AG10803 (cell line): ENCODE measurements at places on chromosomes 11 and 22.
A peak's percentile ranks its signal among the peaks of the same experiment; 100 is the strongest.

GRCh38 chr11:65224930-65225278 is 36.9 kb upstream of the POLA2 start:
- DNase-seq = peak; percentile 70

GRCh38 chr22:50012211-50013181 is at the start of gene IL17REL:
IL17REL (minus strand) TSS chr22:50012765; CDS start chr22:50012646, 119 bp downstream.
- DNase-seq = peak; percentile 5

GRCh38 chr11:12507391-12507790 is 130.0 kb downstream of the PARVA start:
- no peak for DNase-seq

DNA sequence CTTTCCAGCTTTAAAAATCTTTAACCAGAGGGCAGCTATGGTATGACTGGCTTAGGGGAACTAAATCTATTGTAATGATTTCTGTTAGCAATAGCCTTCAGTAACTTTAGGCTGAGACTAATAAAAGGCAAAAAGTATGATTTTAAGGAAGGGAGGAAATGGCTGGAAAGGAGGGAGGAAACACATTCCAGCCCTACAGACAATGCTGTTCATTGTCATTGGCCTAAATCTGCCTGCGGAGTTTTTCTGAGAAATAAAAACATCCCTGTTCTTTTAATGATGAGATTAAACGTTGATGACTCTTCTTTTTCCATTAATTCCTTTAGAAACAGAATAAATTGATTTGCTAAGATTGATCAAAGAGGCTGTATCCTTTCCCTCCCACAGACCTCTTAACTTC is 99.6 kb upstream of the GRAMD1B start:
- DNase-seq = no peak

- no peak for DNase-seq
Observed at GRCh38 chr11:31521497-31522150, 12.1 kb downstream of the ELP4 start.

- peak; percentile 35 for DNase-seq
Observed at GRCh38 chr11:70233511-70233934, 30.4 kb downstream of the FADD start.

DNA sequence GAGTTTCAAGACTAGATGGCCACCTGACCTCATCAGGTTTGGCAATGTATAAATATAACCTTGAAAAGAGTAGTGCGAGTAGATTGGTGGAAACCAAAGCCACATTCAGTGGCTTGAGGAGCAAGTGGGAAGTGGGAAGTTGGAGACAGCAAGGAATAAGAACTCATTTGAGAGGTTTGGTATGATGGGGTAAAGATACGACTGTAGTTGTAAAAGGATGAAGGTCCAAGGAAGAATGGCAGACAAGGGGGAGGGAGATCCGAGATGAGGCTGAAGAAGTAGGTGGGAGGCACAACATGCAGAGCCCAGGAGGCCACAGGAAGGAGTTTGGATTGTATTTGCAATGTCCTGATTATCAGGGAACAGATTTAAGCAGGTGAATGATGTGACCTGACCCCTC is 20.8 kb downstream of the RASSF10 start:
- DNase-seq = no peak

GRCh38 chr11:112967082-112967481 is 5.9 kb downstream of the NCAM1 start:
- no peak for DNase-seq

DNA sequence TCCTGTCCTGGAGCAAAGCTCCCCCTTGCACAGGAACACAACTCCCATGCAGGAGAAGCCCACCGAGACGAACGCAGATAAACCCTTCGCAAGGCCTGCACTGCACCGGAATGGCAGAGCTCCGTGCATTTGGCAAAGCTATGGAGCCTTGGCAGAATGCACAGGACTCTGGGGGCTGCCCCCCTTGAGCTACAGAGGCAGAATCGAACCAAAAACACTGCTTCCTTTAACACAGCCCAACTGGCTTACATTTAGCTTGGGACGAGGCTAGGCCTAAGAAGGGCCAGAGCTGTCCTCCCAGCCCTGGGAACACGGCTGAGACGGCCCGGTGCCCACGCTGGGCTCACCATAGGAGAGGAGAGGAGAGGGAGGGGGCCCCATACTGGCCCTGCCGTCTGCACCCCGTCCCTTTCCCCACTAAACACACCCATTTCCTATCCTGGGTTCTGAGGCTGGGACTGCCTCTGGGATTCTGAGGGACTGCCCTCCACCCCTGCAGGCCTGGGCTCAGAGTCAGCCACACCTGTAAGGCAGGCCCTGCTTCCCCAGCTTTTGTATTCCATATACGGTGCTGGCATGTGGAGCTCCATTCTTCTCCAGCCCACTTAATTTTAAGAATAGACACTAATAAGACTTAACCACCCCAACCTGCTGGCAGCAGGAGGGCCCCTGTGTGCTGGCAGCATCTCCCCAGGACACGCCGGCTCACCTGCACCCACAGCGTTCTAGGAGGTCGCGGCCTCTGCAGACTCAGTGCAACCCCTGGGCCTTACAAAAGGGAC is 32.9 kb downstream of the PPM1F start:
- no peak for DNase-seq

- DNase-seq = peak; percentile 52
Observed at GRCh38 chr11:112226831-112227401, 688 bp downstream of the PTS start.

DNA sequence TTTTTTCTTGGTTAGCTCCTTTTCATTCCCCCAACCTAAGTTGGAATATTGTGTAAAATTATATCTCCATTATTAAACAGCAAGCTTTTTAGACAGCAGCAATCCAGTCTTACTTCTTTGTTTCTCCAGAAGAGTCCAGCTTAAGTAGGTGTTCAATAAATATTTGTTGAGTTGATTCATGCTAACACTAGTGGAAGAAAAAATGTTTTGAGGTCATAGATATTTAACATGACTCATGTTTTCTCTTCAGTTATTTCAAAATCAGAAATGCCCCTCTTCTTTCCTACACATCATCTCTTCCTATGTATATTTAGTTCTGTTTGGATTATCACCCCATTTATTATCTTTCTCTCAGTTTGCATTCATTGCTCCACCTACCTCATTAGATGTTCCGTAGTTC is 20.3 kb downstream of the CCDC83 start:
- peak; percentile 77 for DNase-seq

DNA sequence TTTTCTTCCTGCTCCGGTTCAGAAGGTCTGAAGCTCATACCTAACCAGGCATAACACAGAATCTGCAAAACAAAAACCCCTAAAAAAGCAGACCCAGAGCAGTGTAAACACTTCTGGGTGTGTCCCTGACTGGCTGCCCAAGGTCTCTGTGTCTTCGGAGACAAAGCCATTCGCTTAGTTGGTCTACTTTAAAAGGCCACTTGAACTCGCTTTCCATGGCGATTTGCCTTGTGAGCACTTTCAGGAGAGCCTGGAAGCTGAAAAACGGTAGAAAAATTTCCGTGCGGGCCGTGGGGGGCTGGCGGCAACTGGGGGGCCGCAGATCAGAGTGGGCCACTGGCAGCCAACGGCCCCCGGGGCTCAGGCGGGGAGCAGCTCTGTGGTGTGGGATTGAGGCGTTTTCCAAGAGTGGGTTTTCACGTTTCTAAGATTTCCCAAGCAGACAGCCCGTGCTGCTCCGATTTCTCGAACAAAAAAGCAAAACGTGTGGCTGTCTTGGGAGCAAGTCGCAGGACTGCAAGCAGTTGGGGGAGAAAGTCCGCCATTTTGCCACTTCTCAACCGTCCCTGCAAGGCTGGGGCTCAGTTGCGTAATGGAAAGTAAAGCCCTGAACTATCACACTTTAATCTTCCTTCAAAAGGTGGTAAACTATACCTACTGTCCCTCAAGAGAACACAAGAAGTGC is 661 bp upstream of the MALAT1 start:
- DNase-seq = peak; percentile 74

DNA sequence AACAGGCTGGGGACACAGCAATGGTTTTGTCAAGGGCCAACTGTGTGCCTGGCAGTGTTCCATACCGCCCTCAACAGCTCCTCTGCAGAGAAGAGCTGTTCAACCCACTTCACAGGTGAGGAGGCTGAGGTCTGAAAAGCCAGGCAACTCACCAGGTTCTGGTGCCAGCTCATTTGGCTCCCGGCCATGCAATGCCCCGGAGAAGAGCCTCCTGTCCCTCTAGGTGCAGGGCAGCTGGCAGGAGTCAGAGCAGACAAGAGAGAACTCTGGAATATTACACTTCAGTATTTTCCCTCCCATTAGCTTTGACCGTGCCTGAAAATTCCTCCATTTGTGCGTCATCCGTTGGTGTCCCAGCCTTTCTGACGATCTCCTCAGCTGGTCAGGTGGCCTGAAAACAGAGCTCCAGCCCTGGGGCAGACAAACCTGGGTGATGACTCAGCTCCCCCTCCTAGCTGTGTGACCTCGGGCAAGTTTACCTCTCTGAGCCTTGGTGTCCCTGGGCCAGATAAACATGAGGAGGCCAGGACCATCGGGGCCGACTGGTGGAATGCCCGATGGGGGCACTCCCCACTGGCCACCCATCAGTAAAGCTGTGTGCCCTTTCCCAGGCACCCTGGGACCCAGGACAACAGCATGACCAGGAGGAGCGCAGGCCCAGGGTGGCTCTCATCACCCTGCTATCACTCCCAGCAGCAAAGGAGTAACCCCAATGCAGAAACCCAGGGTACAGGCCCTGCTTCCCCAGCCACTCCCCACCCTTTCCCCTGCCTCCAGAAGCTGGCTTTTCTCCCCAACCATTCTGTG is 9.6 kb upstream of the C1QTNF6 start:
- peak; percentile 52 for DNase-seq

- DNase-seq = no peak
Observed at GRCh38 chr11:80307676-80308075, 866.8 kb upstream of the TENM4 start.

DNA sequence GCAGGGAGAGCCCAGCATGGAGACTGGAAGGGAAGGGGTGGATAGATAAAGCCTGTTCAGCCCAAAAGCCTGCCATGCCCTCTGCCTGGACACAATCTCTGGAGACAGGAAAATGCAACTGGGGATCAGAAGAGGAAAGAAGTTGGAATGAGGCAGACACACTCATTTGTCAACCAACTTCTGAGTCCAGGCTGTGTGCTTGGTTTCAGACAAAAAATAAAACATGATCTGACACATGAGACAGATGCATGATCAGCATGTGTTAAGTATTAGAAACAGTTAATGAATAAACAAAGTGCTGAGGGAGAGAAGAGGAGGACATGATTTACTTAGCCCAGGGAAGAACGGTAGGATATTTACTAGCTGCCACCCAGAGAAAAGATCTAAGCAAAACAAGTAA is 839 bp downstream of the LRRN4CL start:
- DNase-seq = peak; percentile 29

DNA sequence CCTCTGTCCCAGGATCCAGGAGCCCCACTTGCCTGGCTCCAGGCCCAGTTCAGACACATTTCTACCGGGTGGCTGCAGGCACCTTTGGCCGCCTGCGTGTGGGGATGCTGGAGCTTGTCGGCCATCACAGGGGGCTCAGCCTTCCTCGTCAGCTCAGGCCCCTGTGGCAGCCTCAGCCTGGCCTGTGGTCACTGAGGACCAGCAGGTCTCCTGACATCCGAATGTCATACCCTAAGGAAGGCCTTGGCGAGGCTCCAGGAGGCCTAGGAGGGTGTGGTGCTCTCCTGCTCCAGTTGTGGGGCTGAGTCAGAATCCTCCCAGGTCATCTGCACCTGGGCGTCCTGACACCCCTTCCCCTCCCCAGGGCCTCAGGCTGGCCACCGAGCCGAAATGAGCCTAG is 14.9 kb upstream of the SOX10 start:
- no peak for DNase-seq

GRCh38 chr22:28978158-28978557 is 83.5 kb downstream of the C22orf31 start:
- DNase-seq = no peak

DNA sequence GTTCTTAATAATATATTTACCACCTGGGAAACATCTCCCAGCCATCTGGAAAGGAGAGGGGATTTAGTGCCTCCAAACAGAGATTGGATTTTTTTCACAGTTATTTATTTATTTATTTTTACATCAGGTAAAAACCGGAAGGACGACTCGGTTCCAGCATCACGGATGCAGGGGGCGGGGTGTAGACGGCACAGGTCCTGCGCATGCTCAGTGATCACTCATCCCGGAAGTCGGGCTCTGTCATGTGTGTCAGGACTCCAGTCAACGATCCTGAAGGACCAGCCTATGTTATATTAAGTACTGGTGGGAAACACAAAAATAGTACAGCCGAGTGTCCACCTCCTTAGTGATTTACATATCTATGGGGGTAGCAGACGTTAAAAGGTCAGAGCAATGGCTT is 467.6 kb downstream of the NTM start:
- no peak for DNase-seq

GRCh38 chr11:73971175-73971719 is 11.4 kb downstream of the UCP2 start:
- no peak for DNase-seq

DNA sequence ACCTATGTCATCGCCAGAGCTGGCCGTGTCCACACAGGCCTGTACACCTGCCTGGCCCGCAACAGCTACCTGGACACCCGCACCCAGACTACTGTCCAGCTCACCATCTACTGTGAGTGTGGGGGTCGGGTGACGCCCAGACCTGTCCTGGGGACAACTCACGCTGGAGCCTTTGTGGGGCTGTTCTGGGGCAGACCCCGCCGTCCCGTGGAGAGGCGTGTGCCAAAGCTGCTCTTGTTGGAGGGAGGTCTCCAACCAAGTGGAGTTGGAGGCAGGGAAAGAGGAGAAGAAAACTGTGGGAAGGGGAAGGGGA is 4.3 kb downstream of the VSIG10L2 start:
- DNase-seq = no peak

- no peak for DNase-seq
Observed at GRCh38 chr22:35523167-35523947, 17.3 kb upstream of the RASD2 start.

GRCh38 chr11:120337355-120338106 is 1.3 kb downstream of the ARHGEF12 start:
- DNase-seq = peak; percentile 29

- no peak for DNase-seq
Observed at GRCh38 chr11:32489464-32489863, 54.1 kb upstream of the WT1 start.

DNA sequence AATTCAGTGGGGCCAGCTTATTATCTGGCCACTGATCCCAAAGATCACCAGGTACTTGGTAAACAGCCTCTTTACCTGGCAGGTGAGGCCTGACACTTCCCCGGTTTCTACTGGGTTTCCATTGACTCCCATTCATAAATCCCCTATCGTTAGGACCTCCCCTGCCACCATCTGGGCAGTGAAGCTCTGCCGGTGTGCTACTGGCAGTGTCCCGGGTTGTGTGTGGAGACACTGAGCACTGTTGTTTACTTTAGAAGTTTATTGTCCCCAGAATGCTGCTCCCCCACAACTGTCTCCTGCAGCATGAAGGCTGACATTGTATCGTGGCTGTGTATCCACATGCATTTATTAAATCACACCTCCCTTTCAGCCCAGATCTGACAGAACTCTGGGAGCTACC is 142.7 kb downstream of the WNT7B start:
- no peak for DNase-seq

GRCh38 chr11:36149538-36150242 is 139.5 kb downstream of the COMMD9 start:
- peak; percentile 95 for DNase-seq

- DNase-seq = peak; percentile 70
Observed at GRCh38 chr11:95912902-95913560, 10.9 kb downstream of the MTMR2 start.
